Bronchial smooth muscle cell (primary cell): ENCODE measurements at places on chromosomes 4 and X. TPM values are rescaled to one million over a fixed set of nuclear protein-coding genes. Genes with fewer than 3 reads are reported as not detected.

Gene DCLK2
- 3.0 and 4.8 TPM in 2 replicates for total RNA-seq

Gene FSTL5
- total RNA-seq, result not detected in 2 replicates

Gene CDX4
- not detected in 2 replicates for total RNA-seq

Gene SHISA3
- under 0.01 and 0.32 TPM in 2 replicates for total RNA-seq

Gene TMEM271
- total RNA-seq, result not detected in 2 replicates

Gene RHOH
- under 0.01 TPM in 1 of 2 replicates, not detected in the other for total RNA-seq
